H54 (cell line): ENCODE measurements at places on chromosomes 7 and 10.
A peak's percentile ranks its signal among the peaks of the same experiment; 100 is the strongest.

DNA sequence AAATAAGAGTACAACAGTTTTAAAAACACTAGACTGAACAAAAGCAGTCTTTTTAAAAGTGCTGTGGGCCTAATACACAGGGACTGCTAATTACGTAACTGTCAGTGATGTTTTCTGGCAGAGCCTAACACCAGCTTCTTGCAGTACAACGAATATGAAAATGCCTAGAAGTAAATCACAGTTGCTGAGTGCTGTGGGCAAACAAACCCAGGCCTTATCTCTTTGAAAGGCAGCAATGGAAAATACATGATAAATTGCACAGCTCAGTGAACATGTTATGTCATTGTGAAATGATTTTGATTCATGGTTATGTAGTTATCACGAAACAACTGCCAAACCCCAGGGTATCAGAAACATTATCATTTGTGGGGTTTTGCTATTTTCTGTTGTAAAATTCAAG is 428.4 kb downstream of the GFRA1 start:
- DNase-seq = no peak

DNA sequence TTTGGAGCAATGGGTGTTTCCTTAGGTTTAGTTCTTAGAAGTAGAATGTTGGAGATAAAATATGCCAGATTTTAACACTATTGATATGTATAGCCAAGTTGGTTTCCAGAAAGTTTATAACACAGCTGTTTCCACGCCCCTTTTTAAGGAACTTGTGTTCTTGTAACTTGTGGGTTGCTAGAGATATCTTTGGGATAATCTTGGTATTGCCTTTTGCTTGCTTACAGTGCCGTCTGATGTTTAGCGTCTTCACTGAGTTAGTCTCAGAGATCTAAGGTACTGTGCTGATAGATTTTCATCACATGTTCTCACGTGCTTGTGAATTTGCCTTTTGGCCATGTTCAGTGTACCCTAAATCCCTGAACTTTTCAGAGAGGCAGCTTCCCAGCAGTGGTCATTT is 12.4 kb downstream of the TMEM248 start:
- no peak for DNase-seq

DNA sequence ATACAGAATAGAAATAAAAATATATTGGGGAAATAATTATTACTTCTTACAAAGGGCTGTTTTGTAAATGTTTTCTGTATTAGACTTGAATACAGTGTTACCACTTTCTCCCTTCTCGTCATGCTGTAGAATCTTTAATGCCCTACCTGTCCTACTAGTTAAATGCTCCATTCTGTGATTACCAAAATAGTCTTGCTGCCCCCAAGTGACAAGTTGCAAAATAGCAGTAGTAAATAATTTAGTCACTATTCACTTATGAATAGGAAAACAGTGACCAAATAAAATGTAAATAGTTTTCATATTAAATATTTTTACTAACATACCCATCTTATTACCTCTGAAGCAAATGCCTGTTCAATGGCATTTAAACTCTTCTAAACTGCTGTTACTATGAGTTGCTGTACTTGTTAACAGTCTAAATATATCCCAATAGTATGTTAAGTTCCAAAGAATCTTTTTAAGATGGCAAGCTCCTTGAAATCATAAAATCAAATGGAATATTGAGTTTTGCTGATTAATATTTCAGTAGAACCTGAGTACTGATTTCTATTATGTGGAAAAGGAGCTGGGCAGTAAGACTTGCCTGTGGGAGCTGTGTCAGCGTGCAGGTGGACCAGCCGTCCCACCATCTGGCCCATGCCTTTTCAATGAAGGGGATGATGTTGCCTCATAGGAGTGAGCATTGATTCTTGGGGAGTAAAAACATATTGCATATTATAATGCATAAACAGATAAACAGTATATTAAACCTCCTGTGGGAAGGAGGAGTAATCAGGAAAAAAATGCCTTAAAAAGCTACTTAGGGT is 18.1 kb upstream of the OIT3 start:
- no peak for DNase-seq

DNA sequence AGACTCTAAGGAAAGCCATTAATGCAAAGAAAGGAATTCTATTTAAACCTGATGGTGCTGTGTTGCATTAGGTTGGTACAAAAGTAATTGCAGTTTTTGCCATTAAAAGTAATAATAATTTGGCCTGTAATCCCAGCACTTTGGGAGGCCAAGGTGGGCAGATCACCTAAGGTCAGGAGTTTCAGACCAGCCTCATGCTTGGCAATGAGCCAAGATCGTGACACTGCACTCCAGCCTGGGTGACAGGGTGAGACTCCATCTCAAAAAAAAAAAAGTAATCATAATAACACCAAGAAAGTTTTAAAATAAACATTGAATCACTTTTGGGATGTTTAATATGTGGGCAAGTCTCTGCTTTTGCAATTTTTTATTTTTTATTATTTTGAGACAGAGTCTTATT is 107.3 kb upstream of the FRMD4A start:
- DNase-seq = no peak

DNA sequence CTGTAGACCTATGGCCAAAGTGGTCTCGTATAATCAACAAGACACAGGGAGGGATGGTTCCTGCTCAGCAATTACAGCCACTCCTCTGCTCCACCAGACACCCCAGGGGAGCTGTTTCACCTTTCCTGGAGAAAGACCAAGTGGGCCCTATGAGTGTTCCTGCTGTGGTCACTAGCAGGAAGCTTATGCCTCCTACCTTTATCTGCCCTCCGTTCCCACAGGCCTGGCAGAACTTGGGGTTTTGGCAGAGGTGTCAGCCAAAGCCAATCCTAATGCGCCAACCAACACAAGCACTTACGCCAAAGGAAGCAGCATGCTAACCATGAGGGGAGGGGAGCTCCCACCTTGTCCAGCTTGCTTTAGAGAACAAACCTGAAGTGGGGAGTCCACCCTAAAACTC is 31.2 kb downstream of the XPNPEP1 start:
- DNase-seq = no peak

DNA sequence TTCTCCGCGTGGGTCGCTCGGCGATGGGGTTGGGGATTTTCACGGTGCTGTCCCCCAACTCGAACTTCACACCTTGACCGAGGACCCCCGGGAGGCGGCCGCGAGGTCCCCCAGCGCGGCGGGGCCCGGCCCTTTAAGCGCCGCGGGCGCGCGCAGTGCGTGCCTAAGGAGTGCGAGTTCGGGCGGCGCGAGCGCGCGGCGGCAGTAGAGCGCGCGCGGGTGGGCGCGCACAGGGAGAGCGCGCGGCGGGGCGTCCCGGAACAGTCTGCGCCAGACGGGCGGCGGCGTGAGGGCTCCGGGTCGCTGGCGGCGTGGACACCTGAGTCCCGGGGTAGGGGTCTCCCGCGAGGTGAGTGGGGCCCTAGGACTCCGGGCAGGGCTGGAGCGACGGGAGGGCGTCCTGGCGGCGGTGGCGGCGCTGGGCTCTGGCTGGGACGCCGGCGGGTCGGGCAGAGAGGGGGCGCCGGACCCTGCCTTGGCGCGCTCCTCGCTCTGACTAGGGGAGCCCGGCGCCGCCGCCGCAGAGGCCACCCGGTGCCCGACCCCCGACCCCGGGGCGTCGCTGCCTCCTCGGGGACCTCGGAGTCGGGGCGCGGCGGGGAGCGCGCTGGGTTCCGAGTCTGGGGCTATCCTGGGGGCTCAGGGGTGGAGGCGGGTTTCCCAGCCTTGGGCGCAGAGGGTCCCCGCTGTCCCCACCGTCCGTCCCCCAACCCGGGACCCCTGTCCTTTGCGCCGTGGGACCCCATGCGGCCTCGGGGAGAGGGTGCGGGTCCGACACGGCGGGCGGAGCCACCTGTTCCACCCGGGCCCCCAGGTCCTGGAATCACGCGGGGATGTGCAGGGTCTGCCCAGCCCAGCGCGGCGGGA is at the start of gene PROSER2:
TSS of gene PROSER2 (plus strand) at position 235 of the 867 bp plus-strand sequence. CDS start 28,722 bp downstream, outside the sequence.
- DNase-seq = peak; percentile 71

- no peak for DNase-seq
Measured at GRCh38 chr10:101902820-101903145, 59.2 kb upstream of the KCNIP2 start.

GRCh38 chr7:37993060-37993501 is 72.6 kb downstream of the EPDR1 start:
- no peak for DNase-seq

- DNase-seq = no peak
Measured at GRCh38 chr7:157543791-157544190, 207.0 kb downstream of the DNAJB6 start.

DNA sequence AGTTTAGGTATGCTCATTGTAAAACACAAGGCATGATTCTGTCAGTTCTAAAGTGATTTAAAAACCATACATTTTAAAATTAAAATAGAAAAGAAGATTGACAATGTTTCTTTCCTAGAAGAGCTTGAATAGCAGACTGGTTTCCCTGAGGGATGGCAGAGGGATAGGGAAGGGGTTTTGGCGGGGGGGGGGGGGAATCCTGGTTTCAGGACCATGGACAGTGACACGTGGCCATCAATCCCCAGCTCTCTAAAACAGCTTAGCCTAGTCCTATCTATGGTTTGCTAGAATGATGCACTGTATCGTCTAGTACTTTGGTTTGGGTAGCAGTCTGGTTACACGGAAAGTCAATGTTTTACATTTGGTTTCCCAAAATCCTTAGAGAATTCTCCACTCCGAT is 88.7 kb downstream of the PHYHIPL start:
- DNase-seq = no peak

GRCh38 chr7:36946401-36946739 is 222.1 kb upstream of the AOAH start:
- DNase-seq = no peak

GRCh38 chr7:91503934-91504555 is 239.8 kb downstream of the FZD1 start:
- no peak for DNase-seq

GRCh38 chr10:91860885-91861284 is 48.4 kb downstream of the FGFBP3 start:
- no peak for DNase-seq

DNA sequence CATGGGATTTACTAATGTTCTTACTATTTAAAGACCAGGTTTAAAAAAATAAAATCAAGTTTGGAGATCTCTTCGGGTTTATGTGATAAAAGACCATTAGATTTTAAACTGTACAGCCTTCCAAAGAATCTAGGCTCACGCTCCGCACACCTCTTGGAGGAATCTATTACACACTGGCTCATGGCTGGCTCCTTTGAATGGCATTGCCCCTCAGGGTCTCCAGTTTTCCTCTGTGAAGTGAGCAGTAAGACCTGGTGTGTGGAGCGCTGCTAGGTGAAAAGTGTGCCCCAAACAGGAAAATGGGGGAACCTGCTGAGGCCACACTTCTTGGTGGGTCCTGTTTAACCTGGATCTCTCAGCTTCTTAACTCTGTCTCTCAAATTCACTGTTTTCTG is 142.3 kb downstream of the KAT6B start:
- DNase-seq = no peak

DNA sequence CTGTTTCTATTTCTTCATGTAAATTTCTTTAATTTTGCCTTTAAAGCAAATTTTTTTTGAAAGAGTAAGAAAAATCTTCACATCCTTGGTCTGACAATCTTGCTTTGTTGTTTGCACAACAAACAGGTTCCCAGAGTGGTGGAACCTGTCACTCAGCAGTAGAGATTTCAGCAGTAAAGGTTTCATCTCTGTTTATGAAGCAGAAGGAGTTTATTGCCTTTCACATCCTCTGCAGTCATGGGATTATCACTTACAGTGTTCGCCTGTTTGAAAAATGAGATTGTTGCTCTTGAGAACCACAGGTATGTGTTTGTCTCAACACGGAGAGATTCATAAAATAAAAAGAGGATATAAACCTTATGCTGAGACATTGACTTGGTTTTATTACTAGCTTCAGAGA is 342.6 kb downstream of the IPMK start:
- DNase-seq = no peak

GRCh38 chr7:43589728-43590127 is 6.8 kb downstream of the STK17A start:
- DNase-seq = no peak

- DNase-seq = no peak
Measured at GRCh38 chr7:137753575-137753947, 93.2 kb downstream of the DGKI start.

DNA sequence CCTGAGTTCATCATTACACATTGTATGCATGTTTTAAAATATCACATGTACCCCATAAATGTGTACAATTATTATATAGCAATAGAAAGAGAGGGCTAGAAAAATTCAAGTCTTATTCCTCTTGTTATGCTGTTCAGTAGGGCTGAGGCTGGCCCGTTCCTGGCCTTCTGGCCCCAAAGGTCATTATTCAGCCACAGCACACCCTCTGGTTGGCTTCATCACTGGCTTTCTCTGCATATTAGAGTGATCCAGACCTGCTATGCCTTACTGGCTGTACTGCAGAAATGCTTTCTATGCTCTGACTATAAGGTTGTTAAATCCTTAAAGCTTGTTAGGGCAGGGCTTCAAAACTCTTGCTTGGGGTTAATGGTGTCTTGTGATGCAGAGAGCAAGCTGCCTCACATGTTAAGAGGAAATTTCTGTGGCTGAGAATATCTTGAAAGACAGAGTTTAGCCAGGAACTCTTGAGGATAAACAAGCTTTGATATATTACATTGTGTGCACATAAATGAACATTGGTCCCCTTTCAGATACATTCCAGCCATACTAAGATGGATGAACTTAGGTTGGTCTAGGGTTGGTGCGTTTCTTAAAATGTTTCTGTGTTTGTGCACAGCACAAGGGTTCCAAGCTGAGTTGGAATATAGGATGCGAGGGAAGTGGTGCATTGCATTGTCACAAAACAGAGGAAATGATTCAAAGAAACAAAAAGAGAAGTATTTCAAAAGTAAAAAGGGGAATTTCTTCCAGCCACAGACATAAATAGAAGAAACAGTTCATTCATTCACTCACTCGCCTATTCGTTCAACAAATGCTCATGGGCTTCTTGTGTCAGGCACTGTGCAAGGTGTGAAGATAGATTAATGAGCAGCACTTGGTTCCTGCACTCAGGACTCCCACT is 61.6 kb upstream of the WDR11 start:
- DNase-seq = no peak
